Activated naive CD8-positive, alpha-beta T cell treated with anti-CD3 and anti-CD28 coated beads, Interleukin-2, amount 10 ng/mL, durations not matched to agents 7 days and 5 days (primary cell): ENCODE measurements at places on chromosomes 4 and X.

- peak; percentile 63 for DNase-seq
Measured at GRCh38 chr4:118265312-118266144, 87.3 kb downstream of the PRSS12 start.

DNA sequence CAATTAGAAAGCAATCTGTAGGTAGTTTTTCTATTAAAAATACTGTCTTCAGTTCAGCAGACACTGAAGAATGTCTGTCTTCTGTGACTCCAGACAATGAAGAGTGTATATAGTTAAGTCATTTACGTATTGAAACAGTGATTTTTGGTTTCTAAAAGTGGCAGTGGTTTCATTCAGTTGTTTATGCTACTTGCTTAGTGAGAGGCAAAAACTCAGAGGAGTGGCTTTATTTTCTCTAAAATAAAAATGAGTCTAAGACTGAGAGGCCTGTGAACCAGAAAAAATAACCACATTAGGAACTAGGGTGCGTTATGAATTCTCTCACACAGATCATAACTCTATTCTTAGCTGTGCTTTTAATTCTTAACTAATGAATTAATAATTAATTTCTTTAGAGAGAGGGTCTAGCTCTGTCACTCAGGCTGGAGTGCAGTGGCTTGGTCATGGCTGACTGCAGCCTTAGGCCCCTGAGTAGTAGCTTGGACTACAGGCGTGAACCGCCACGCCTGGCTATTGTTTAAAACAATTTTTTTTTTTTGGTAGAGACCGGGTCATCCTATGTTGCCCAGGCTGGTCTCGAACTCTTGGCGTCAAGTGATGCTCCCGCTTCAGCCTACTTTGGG lies 31.4 kb downstream of the FREM3 start:
- DNase-seq, result no peak

DNA sequence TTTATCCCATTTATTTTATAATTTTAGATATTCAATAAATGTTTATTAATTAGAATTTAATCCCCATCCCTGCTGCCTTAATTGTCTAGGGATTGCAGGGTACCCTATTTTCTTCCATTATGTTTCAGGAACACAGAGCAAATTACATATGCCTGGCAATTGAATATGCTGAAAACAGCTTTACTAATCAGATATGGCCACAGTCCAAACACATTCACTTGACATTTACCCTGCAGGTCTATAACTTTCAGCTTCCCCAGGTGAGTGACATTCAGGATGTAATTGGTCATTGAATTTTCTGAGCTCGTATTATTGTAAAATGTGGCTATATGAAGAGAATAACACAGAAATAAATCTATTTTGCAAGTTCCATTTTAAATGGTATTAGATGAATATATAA lies 218.7 kb upstream of the NDST4 start:
- no peak for DNase-seq

GRCh38 chrX:95953564-95953963 lies 731.1 kb upstream of the DIAPH2 start:
- no peak for DNase-seq

DNA sequence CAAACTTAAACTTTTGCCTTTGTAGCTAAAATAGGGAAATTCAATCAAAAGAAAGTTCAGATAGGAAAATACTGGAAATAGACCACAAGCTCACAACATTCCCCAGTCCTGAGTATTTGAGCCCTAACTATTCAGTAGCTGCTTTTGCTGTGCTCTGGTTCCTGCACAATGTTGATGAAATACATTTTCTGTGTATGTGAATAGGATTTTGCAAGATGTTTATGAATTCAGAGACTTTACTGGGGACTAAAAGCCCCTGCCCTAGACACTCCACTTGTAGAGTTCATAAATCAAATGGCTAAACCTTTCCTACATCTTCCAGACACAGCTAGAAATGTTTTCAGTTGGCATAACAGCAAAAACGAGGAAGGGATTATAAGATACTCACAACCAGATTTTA lies 105.9 kb downstream of the FBXO8 start:
- no peak for DNase-seq

DNA sequence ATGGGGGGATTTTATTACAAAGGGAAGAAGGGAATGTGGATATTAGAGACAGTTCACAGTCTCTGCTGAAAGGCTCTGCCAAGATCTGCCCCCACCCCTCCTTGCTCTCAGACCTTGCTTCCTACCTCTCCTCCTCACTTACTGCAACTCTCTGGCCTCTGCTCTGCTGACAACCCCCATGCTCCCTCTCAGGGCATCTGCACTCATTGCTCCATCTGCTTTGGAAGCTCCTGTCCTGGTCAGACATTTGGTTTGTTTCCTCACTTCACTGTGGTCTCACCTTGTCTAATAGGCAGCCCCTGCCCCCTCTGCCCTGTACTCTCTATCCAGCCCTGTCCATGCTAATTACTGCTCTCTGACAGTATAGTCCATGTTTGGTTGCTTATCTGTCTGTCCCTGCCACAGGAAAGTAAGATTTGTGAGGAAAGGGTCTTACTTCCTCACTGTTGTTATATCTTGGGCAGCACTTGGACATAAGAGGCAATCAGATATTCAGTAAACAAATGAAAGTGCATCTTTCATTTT lies 189.3 kb downstream of the PTTG2 start:
- DNase-seq, result no peak

DNA sequence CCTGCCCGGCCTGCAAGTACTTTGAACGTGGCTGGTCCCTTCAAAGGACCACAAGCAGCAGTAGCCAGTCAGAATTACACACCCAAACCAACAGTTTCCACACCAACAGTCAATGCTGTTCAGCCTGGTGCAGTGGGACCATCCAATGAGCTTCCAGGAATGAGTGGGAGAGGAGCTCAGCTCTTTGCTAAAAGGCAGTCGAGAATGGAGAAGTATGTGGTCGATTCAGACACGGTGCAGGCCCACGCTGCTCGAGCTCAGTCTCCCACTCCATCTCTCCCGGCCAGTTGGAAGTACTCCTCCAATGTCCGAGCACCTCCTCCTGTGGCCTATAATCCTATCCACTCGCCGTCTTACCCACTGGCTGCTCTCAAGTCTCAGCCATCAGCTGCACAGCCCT lies 104.4 kb upstream of the MYOZ2 start:
- DNase-seq, result no peak

DNA sequence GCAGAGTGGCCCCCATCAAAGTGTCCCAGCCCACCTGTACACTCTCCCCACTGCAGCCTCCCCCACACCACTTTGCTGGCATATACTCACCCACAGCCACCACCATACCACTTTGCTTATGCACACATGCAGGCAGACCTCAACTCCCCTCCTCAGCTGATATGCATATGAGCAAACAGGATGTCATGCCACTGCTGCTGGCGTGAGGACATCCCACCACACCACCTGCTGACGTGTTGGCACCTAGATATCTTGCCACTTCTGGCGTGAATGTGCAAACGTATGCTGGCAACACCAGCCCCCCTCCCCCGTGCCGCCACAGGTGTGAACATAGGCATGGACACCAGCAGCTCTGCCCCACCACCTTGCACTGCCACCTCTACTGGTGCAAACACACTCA lies 22.4 kb upstream of the MAGEA8 start:
- DNase-seq, result no peak

- no peak for DNase-seq
Measured at GRCh38 chr4:139972305-139972704, 181.7 kb downstream of the MAML3 start.

- no peak for DNase-seq
Measured at GRCh38 chr4:55458164-55458563, 62.4 kb downstream of the TMEM165 start.

- DNase-seq, result no peak
Measured at GRCh38 chrX:2521927-2522386, 21.2 kb upstream of the DHRSX start.

DNA sequence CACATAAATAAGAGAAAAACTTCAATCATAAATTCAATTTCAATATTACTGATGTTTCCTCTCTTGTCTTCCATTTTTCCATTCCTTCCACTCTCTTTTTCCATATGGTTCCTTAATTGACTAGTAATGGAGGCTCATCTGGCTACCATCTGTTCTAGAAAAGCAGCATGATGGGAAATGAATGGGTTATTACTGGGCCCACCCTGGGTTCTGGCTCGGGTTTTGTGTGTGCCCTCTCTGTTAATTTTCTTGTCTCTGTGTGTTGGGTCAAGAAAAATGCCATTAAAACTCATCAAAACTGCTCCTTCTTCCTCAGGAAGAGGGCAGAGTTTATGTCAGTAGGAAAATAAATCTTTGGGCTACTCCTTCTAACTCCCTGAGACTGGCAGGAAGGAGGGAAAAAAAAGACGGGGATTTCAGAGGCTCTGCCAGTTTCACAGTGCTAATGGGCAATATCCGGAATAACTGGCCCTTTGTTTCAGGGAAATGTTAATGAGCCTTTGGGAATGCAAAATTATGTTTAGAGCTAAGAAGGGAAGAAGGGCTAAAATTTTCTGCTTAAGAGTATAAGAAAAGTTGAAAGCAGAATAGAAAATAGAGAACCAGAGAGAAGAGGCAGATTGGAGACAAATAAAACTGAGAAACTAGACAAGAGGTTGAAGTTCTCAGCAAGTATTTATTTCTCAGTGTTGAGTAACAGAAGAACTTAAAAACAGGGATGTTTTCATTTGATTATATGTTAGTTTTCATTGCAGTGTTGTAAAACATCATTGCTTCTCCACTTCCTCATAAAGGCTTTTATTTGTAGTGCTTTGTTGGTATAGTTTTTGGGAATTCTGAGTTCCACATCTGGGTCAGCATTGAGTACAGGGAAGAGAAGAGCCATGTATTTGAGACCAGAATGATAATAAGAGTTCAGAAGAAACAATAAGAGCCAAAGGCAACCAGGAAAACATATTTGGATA lies 19.7 kb downstream of the GABRB1 start:
- DNase-seq, result no peak

DNA sequence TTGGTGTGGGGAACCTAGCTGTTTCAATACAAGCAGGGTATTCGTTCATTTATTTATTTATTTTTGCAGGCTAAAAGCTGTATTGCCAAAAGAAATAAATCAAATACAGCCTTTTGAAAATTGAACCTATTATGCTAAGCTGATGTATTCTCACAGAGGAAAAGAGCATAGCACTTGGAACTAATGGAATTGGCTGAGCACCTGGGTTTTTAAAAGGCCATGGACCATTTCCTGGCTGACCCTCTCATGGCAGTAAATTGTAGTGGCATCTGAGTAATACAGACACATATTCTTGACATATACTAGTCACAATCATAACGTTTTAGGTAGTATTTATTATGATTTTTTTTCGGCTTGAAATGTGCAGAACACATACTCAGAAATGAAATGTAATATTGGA lies 71.8 kb upstream of the ALG13 start:
- no peak for DNase-seq

GRCh38 chr4:15971068-15971801 lies 8.3 kb upstream of the FGFBP2 start:
- DNase-seq, result no peak

- no peak for DNase-seq
Measured at GRCh38 chr4:7212921-7213320, 20.6 kb downstream of the SORCS2 start.

DNA sequence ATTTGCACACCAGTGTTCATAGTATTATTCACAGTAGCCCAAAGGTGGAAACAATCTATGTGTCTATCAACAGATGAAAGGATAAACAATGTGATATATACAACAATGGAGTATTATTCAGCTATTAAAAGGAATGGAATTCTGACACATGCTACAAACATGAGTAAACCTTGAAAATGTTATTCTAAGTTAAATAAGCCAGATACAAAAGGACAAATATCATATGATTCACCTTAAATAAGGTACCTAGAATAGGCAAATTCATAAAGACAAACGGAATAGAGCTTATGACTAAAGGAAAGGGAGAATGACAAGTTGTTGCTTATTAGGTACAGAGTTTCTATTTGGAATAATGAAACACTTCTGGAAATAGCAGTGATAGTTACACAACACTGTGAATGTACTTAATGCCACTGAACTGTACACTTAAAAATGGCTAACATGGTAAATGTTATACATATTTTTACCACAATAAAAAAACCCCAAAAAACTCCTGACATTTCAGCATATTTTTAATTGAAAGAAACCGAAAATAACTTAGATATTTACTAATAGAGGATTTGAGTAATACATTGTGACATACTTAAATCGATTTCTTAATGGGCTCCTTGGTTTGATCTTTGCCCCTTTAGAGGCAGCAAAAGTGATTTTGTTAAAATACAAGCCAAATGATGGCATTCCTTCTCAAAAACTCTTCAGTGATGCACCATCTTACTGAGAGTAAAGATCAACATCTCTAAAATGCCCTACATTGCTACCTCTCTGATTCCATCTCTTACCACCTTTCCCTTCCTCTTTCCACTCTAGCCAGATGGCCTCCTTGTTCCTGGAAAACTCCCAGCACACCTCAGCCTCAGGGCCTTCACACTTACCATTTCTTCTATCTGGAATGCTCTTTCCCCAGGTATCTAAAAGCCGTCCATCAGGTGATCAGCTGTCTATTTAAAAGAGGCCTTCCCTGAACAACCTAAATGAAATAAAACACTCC lies 8.6 kb upstream of the CYP2U1 start:
- DNase-seq, result no peak

DNA sequence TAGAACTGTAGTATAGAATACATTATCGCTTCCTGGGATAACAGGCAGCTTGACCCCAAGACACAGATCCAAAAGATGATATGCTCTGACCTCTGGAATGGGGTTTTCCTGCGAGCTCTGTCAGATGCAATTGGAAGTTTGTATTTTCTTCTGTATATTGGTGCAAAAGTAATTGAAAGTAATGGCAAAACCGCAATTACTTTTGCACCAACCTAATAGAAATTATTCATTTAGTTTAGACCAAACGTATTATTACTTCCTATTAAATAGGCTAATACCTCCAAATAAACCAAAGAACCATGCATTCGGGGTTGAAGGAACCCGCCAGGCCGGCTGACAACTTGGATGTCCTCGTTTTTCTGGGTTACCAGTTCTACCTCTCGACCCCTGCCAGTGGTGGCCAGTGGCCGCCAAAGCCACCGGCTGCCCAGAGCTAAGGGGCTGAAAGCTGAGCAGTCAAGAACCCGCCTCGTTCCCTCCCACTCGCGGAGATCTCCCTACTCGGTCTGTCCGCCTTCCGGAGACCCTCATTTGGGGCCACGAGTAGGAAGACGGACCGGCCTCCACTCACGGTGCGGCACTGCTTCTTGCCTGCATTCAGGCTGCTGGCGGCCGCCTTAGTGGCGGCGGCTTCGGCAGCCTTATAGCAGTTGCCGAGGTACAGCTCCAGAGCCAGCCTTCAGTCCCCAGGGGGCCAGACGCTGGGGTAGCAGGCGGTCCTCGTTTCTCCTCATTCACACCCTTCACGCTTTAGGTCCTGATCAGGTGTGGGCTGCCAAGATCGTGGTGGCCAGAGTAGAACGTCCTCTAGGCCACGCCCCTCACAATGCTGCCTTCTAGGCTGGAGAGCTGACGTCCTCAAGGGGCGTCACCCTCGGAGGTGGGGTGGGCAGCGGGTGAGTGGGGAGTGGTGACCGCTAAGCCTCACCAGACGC lies 121.9 kb downstream of the RBMX2 start:
- DNase-seq, result no peak

DNA sequence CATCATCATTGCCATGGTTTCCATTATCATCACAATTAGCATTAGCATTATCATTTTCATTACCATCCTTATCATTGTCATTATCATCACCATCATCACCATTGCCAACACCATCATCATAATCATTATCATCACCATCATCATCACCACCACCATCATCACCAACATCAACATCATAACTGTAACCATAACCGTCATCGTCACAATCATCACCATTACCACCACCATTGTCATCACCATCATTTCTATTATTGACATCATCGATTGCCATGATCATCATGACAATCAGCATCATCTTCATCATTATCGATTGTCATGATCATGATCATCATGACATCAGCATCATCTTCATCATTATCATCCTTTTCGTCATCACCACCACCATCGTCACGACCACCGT lies 88.9 kb upstream of the MSX1 start:
- DNase-seq, result no peak

- DNase-seq, result no peak
Measured at GRCh38 chr4:74006009-74006476, 7.6 kb upstream of the CXCL5 start.
